Tibial nerve (tissue), 4 donors: ENCODE measurements at places on chromosomes 4 and X. TPM values are rescaled to one million over a fixed set of nuclear protein-coding genes. Genes with fewer than 3 reads are reported as not detected.

- DNase-seq: no peak
Observed at GRCh38 chr4:17313194-17313593, 198.7 kb downstream of the QDPR start.

- DNase-seq: peak; percentile 18
Observed at GRCh38 chrX:68895341-68895755, 66.5 kb downstream of the EFNB1 start.

DNA sequence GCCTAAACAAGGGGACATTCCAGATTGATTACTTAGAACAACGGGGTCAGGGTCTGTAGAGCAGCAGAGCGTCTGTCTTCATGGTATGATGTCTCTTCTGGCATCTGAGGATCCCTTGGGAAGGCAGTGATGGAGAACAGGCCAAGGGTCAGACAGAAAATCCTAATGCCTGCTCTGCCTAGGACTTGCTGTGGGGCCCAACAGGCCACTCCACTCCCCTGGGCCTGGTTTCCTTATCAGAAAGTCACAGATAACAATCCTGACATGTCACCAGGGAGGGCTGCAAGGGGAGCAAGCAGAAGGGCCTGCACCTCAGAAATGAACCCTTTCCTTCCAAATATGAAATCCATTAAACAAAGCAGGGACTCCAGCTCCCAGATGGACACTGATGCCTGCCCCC is 21.4 kb upstream of the ARHGAP6 start:
- DNase-seq: no peak

DNA sequence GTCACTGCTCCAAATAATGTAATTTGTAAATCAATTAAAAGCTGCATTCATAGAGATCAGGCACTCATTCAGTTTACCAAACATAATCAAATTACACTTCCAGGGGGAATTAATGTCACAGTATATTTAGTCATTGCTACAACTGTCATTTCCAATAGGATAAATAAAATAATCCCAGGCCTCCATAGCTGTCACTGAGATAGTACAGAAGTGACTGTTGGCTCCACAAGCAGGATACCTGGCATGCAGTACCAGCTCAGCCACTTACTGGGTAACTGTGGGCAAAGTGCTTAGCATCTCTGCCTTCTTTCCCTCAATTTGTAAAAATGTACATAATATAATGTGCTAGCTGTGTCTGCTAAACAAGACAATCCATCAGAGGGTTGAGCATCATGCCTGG is 128.1 kb downstream of the CAMK2D start:
- no peak for DNase-seq

- no peak for DNase-seq
Observed at GRCh38 chrX:69207216-69207615, 42.0 kb upstream of the PJA1 start.

The RLIM gene
- total RNA-seq: 30.2 TPM

The UGT2B17 gene
- not detected for total RNA-seq

The TRPC3 gene
- total RNA-seq: 2.0 TPM

The SETD7 gene
- 81.4 TPM for total RNA-seq

The FGFBP1 gene
- total RNA-seq: not detected
